CD14-positive monocyte (primary cell): ENCODE measurements at places on chromosomes 2 and 18.

- DNase-seq: no peak
Measured at GRCh38 chr2:56169521-56169920, 14.3 kb upstream of the CCDC85A start.

- no peak for DNase-seq
Measured at GRCh38 chr2:121735518-121736074, 1.1 kb downstream of the NIFK start.

GRCh38 chr2:70923378-70924015 is 12.2 kb upstream of the ATP6V1B1 start:
- no peak for DNase-seq

DNA sequence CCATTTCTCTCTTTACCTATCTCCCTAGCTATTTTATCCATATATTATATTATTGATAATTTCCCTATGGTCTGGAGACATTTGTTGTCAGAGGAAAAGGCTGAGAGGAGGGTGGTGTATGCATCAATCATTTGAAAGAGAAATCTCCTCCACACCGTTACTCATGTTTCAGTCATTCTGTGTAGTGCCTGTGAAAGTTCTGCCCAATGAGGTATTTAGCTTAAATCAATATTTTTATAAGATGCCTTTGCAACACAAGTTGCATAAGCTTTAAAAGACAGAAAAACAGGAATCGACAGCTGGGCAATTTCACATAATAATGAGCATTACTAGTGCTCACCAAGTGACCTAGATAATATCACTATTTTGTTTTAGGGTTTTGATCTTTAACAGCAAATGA is 363.7 kb upstream of the FSIP2 start:
- no peak for DNase-seq

- DNase-seq: no peak
Measured at GRCh38 chr2:42424033-42424432, 63.0 kb upstream of the COX7A2L start.

- no peak for DNase-seq
Measured at GRCh38 chr18:40851014-40851429, 1104.0 kb upstream of the PIK3C3 start.

DNA sequence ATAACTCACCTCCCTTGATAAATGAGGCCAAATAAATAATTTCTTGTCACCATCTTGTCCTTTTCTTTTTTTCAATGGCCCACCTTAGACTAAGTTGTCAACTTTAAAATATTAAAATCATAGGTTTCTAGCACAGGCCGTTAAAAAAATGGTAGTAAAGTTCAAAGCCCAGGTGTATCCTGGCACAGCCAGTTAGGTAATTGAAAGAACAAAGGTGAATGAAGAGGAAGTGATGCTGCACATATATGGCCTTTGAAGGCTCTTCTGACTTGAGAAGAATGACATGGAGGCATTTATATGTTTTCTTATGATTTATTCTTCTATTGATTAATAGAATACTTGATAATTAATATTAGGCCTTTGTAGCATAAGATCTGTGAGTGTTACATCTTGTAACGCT is 208.7 kb downstream of the PTPRM start:
- DNase-seq: no peak

DNA sequence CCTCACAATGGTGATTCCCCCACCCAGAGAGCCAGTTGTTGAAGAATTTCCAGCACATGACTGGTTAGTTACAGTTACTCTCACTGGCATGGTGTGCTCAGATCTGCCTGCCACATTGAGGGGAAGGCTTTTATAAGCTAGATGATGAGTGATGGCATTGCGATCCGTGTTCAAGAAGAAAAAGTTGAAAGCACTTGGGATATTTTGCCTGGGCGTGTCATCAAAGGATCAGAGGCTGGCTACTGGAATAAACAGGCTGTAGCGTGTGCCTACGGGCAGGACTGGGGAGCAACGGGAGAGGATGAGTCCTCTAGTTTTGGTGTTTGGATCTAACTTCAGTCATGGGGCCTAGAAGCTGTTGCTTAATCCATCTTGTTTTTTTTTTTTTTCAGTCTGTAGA is 175.0 kb downstream of the SETBP1 start:
- no peak for DNase-seq

DNA sequence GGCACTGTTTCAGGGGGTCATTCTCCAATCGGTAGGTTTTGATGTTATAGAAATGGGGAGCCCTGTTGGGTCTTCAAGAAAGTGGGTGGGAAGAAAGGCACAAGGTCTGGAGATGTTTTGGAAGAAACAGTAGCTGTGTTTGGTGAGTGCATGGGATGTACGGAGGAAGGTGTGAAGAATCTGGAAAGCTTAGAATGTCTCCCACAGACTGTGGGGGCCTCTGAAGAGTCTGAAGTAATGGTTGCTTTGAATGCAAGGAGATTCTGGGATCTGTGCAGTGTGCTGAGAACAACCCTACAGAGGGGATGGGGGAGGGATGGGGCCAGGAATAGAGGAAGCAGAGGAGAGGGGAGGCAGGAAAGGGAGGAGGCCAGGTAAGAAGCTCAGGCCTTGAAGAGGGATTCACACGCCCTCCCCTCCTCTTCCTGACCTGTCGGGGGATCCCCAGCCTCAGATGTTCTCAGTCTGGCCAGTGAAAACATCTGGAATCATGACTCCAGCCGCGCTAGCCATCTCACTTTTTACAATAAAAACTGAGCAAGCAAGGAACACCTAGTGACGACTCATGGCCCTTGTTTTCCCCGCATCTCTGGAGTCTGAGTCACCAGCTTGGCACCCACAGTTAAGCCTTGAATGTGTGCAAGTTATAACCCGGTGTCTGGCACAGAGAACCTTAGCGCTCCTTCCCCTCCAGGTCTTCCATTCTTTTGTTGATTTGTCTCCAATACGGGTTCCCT is 74.2 kb downstream of the SH3BP4 start:
- no peak for DNase-seq
